Right lobe of liver (tissue), 6 donors: ENCODE measurements at places on chromosomes 1 and 21. TPM values are rescaled to one million over a fixed set of nuclear protein-coding genes. Genes with fewer than 3 reads are reported as not detected.

The KRTAP20-4 gene
- not detected for total RNA-seq

The KRTAP19-3 gene
- total RNA-seq, result not detected

The LEFTY1 gene
- 0.51 TPM for total RNA-seq

The SPRR2A gene
- total RNA-seq, result 0.40 TPM

The UBL4B gene
- not detected for total RNA-seq

The MAEL gene
- not detected for total RNA-seq

The OR6N1 gene
- not detected for total RNA-seq

The KCNJ9 gene
- total RNA-seq, result not detected

The ECM1 gene
- 26.7 TPM for total RNA-seq

The WLS gene
- total RNA-seq, result 21.6 TPM

The SARS1 gene
- total RNA-seq, result 83.2 TPM

The MNDA gene
- 3.3 TPM for total RNA-seq

The LCK gene
- 0.79 TPM for total RNA-seq

The AVPR1B gene
- total RNA-seq, result not detected

The C1orf87 gene
- total RNA-seq, result not detected

The ZNF683 gene
- not detected for total RNA-seq

The EFNA1 gene
- 194 TPM for total RNA-seq

The OR10Z1 gene
- not detected for total RNA-seq

The CD247 gene
- 1.5 TPM for total RNA-seq

The YOD1 gene
- 4.8 TPM for total RNA-seq

The SPRR5 gene
- total RNA-seq, result not detected

The KRTAP13-2 gene
- total RNA-seq, result not detected

The SIPA1L2 gene
- 8.9 TPM for total RNA-seq

The SERTAD4 gene
- total RNA-seq, result not detected

The PDE4B gene
- 1.4 TPM for total RNA-seq

The ETV3L gene
- not detected for total RNA-seq

The TRIM63 gene
- 0.18 TPM for total RNA-seq

The KCNJ15 gene
- 1.1 TPM for total RNA-seq

The FMO4 gene
- total RNA-seq, result 12.8 TPM

The DMBX1 gene
- not detected for total RNA-seq

The PRELP gene
- 4.7 TPM for total RNA-seq

The MT1HL1 gene
- total RNA-seq, result not detected

The JAM2 gene
- 2.9 TPM for total RNA-seq

The GNG4 gene
- total RNA-seq, result not detected

The LCE3A gene
- not detected for total RNA-seq

The FAM78B gene
- total RNA-seq, result 1.4 TPM

The ZNF648 gene
- total RNA-seq, result 0.35 TPM

The NFASC gene
- 6.7 TPM for total RNA-seq

The CDK18 gene
- 11.7 TPM for total RNA-seq

The PDC gene
- total RNA-seq, result not detected

The RGS7 gene
- not detected for total RNA-seq

The SLAMF1 gene
- total RNA-seq, result 0.42 TPM

The RAVER2 gene
- 0.66 TPM for total RNA-seq

The HCRTR1 gene
- not detected for total RNA-seq

The IGSF3 gene
- 0.51 TPM for total RNA-seq

The TRAF3IP3 gene
- total RNA-seq, result 1.8 TPM

The BNIPL gene
- total RNA-seq, result not detected

The C1orf141 gene
- total RNA-seq, result not detected

The SH2D1B gene
- total RNA-seq, result 0.17 TPM

The LZIC gene
- total RNA-seq, result 13.0 TPM
